Aorta (tissue), 5 donors: ENCODE measurements at places on chromosomes 4 and X. TPM values are rescaled to one million over a fixed set of nuclear protein-coding genes. Genes with fewer than 3 reads are reported as not detected.

- no peak overlapping the region for H3K27ac ChIP-seq
- DNase-seq = no peak
- no peak overlapping the region for H3K4me3 ChIP-seq
- no peaks in the 10 kb centered on the region for H3K36me3 ChIP-seq
Observed at GRCh38 chr4:160038615-160039014, 935.7 kb downstream of the RAPGEF2 start.

- no peak for DNase-seq
- no peaks in the 10 kb centered on the region for H3K27me3 ChIP-seq
- no peaks in the 10 kb centered on the region for H3K4me1 ChIP-seq
- no peaks in the 10 kb centered on the region for H3K36me3 ChIP-seq
- no peak overlapping the region for H3K27ac ChIP-seq
- H3K4me3 ChIP-seq = no peak overlapping the region
Observed at GRCh38 chr4:57274082-57274481, 163.9 kb upstream of the IGFBP7 start.

GRCh38 chr4:70706516-70706915, 15.2 kb upstream of the RUFY3 start:
- peak overlapping the region; percentile 91 for H3K4me3 ChIP-seq
- peaks cover 7% of the 10 kb centered on the region for H3K4me1 ChIP-seq
- H3K27me3 ChIP-seq = no peaks in the 10 kb centered on the region
- no peaks in the 10 kb centered on the region for H3K36me3 ChIP-seq
- DNase-seq = no peak

GRCh38 chr4:73066928-73067327, 2.6 kb downstream of the COX18 start:
- no peak overlapping the region for H3K27ac ChIP-seq
- DNase-seq = no peak
- H3K4me1 ChIP-seq = no peaks in the 10 kb centered on the region
- no peak overlapping the region for H3K4me3 ChIP-seq
- H3K27me3 ChIP-seq = no peaks in the 10 kb centered on the region

- no peak overlapping the region for H3K27ac ChIP-seq
- no peaks in the 10 kb centered on the region for H3K36me3 ChIP-seq
- no peaks in the 10 kb centered on the region for H3K27me3 ChIP-seq
- H3K4me3 ChIP-seq = peak overlapping the region; percentile 56
Observed at GRCh38 chr4:41880840-41881831, 54.1 kb upstream of the TMEM33 start.

DNA sequence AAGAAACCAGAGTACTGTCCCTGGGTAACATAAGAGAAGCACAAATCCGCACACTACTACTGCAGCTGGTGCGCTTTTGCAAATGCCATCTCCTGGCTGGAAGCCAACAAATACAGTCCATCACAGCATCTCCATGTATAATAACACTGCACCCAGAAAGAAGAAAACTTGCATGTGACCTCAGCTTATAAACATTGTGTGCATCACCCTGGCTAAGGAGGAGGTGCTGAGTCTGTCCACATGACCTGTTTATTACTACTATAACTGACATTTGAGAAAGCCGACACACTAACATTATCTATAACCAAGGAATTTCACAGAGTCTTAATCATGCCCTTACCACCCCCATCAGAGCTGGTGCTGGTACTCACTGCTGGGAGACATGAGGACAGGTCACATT, 516.8 kb downstream of the CFAP47 start:
- H3K27me3 ChIP-seq = no peaks in the 10 kb centered on the region
- no peak for DNase-seq
- H3K4me3 ChIP-seq = no peak overlapping the region

- H3K4me1 ChIP-seq = no peaks in the 10 kb centered on the region
- no peak overlapping the region for H3K27ac ChIP-seq
- DNase-seq = no peak
Observed at GRCh38 chrX:10447564-10448214, 172.7 kb downstream of the MID1 start.

DNA sequence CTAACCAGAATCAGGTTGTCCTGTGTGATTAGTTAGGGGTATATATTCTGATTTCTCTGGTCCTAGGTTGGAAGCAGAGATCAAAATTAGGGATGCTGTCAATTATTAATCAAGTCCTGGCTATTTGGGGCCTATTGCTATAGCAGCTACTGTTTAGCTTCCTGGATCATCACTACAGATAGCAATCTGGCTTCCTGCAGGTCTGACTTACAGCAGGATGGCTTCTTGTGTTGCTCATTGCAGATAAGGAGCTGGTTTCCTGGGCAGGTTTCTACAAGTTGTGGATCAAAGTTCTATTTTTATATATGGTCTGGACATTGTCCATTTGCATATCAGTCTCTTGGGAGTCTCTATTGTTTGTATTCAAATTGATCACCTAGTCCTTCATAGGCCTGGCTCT, 57.7 kb upstream of the C4orf54 start:
- no peak for DNase-seq
- H3K36me3 ChIP-seq = no peaks in the 10 kb centered on the region
- H3K4me1 ChIP-seq = no peaks in the 10 kb centered on the region
- H3K4me3 ChIP-seq = no peak overlapping the region

GRCh38 chr4:137597752-137598430, 65.6 kb upstream of the PCDH18 start:
- H3K4me1 ChIP-seq = no peaks in the 10 kb centered on the region
- DNase-seq = no peak
- no peak overlapping the region for H3K4me3 ChIP-seq

DNA sequence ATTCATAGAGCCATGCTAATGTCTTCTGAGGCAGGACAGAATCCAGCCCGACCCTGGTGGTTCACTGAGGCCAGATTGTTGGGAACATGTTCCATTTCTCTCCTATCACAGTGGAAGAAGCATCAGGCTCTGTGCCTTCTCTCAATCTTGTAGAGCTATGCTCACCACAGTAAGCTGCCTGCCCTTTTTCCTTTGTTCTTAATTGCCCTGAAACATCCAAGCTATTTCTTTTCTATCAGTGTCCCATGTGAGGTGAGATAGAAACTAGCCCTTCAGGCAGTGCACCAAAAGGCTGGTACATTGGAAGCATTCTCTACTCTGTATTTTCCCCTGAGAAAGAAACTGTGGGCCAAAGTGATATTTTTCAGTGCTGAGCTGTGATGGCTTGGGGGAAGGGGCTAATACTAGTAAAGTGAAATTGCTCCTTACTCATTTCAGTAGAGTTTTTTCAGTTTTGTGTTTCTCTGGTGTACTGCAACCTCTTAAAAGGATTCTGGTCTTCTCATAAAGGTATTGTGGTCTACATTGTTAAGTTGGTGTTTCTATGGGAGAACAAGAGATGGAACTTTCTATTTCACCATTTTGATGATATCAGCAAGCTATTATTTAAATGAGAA, 611.2 kb downstream of the RPA4 start:
- no peak overlapping the region for H3K27ac ChIP-seq
- H3K4me1 ChIP-seq = no peaks in the 10 kb centered on the region
- H3K36me3 ChIP-seq = no peaks in the 10 kb centered on the region
- no peak for DNase-seq
- no peaks in the 10 kb centered on the region for H3K27me3 ChIP-seq

DNA sequence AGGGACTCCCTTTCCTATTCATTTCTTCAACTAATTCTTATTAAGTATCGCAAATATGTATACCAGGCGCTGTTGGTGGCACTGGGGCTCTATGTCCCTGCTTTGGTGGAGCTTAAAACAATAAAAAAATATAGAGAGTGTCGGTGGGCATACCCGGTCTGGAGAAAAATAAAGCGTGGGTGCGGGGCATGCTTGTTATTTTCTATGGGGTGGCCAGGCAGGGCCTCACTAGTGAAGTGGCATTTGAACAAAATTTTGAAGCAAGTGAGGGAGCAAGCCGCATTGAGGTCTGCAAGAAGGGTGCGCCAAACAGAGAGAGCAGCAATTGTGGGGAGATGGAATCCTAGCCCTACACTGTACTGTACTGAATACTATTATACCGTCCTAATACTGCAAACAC, 565 bp upstream of the IDS start:
- no peaks in the 10 kb centered on the region for H3K27me3 ChIP-seq
- no peak for DNase-seq
- H3K27ac ChIP-seq = no peak overlapping the region
- no peaks in the 10 kb centered on the region for H3K36me3 ChIP-seq
- H3K4me3 ChIP-seq = no peak overlapping the region
- no peaks in the 10 kb centered on the region for H3K4me1 ChIP-seq

The JAKMIP1 gene
- total RNA-seq = 0.23 TPM

The KLKB1 gene
- 2.2 TPM for total RNA-seq

The UNC5C gene
- total RNA-seq = 11.2 TPM

The GRPEL1 gene
- 16.1 TPM for total RNA-seq

The NSG1 gene
- total RNA-seq = 0.78 TPM
